Naive thymus-derived CD4-positive, alpha-beta T cell (primary cell): ENCODE measurements at places on chromosomes 16 and 17. TPM values are rescaled to one million over a fixed set of nuclear protein-coding genes. Genes with fewer than 3 reads are reported as not detected.
A peak's percentile ranks its signal among the peaks of the same experiment; 100 is the strongest.

GRCh38 chr16:17945080-17945601 is 391.4 kb downstream of the NPIPA8 start:
- no peak for DNase-seq

The SLC16A11 gene
- total RNA-seq = 1.4 TPM

DNA sequence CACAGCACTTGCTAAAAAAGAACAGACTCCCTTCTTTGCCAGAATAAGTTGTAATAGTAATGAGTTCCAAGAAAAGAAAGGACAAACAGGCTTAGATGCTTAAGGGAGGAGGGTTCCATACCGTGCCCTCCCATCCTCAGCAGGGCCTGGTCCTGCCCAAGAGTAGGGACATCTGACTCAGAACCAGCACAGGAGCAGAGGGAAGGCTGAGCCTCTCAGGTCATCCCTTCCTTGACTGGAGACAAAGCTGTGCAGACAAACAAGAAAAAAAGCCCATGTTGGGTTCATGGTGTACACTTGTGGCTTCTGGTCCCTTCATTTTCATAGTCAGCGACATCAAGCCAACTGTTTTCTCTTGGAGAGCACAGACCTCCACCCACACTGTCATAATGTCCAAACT is 44.2 kb upstream of the NDRG4 start:
- DNase-seq = no peak

The ASPA gene
- total RNA-seq = not detected in 2 replicates

- no peak for DNase-seq
These were observed 109.9 kb upstream of the CORO6 start for GRCh38 chr17:29732613-29733012.

GRCh38 chr16:72125635-72126428 is 32.2 kb downstream of the DHX38 start:
- no peak for DNase-seq

GRCh38 chr16:51845586-51846305 is 694.7 kb upstream of the SALL1 start:
- no peak for DNase-seq

The SMIM36 gene
- total RNA-seq = not detected

DNA sequence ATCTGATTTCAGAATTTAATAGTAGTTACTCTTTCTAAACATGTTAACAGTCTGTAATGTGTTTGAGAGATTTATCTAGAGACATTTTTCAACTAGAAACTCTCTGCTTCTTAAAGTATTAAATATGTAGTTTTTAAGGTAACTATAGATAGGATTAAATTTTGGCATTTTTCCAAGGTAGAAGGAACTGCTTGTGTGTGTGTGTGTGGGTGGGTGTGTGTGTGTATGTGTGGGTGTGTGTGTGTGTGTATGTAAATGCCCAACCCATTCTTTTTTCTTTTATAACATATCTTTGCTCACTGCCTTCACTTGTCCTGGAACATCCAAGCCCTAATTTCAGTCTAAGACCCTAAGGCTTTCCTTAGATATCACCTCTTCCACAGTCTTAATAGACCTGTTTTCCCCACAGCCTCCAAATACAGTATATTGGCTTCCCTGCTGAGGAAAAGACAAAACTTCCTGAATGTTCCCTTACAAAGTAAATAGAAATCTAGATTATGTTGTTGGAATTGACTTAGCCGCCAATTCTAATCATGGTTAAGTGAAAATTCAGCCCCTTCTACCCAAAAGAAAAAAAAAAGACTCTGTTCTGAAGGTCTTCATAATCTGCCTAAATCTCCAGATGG is 33.5 kb downstream of the NUP93 start:
- no peak for DNase-seq

The PRR15L gene
- total RNA-seq = not detected

GRCh38 chr17:82356845-82357355 is 2.1 kb upstream of the TEX19 start:
- no peak for DNase-seq

DNA sequence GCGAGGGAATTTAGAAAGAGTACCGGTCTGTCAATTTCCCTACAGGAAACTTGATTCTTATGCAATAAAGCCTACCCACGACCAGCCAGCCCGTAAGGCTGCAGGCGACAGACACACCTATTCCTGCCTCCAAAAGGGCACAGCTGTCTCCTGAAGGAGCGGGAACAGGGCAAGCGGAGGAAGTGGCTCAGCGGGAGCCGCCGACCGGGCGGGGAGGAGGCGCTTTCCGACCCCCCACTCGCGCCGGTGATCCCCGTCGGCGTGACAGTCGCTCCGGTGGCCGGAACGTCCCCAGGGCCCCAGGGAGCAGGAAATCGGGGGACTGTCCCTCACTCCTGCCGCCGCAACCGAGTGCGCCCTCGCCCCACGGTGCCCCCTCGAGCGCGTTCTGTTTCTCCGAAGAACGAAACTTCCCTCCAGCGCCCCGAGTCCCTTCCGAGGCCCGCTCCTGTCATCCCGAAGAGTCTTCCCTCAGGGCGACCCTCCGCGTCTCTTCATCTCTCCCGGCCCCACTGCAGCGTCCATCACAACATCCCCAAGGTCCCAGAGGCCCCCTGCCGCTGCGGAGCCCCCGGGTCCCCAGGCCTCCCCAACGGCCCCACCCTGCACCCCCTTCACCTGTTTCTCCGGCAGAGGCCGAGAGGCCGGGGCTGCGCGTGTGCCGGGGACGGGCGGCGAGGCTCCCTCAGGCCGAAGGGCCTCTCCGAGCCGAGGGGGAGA is 421 bp downstream of the STAT3 start:
- DNase-seq = peak; percentile 63

DNA sequence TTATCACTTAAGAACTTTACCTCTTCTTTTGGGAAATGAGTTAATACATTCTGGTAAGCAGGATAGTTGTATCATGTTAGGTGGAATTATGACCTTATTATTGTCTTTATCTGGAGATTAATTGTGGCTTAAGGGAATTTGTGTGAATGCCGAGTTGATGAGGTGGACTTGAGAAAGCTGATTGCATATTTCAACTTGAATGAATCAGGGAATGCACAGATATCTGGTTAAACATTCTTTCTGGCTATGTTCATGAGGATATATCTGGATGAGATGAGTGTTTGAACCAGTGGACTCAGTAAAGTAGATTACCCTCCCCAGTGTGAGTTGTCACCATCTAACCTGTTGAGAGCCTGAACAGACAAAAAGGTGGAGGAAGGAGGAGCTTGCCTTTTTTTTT is 326.1 kb upstream of the GOT2 start:
- no peak for DNase-seq

DNA sequence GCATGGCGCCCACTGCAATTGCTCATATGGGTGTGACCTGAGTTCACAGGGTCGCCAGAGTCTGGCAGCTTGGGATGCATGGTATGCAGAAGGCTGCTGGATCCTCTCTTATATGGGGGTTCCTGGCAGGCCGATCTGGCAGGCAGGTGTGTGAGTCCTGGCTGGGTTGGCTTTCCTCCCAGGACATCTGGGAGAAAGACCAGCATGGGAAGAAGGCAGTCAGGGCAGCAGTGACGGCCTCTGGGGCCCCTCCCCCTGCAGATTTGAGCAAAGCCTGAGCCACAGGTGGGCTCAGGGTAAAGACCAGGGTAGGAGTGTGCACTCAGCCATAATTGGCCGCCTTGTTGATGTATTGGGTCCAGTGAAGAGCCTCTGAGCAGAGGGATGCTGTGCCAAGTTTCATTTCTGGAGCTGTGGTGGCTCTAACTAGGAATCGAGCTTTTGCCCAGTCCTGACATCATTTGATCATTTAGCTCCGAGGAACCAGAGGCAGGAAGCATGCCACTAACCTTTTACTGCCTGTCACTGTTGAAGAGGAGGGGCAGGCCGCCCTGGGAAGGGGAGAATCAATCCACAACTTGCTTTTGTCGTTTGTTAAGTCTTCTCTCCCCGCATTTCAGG is 174.3 kb downstream of the CCDC182 start:
- no peak for DNase-seq

The RASL10B gene
- total RNA-seq = 0.34 and 0.61 TPM in 2 replicates

- no peak for DNase-seq
These were observed 11.1 kb downstream of the STXBP4 start for GRCh38 chr17:54979657-54980056.

GRCh38 chr17:33389504-33390135 is 96.5 kb upstream of the ASIC2 start:
- DNase-seq = no peak

- DNase-seq = no peak
These were observed 78.1 kb upstream of the ZFHX3 start for GRCh38 chr16:73125850-73126524.

The KRT36 gene
- not detected for total RNA-seq

The BTBD17 gene
- not detected in 2 replicates for total RNA-seq

The CDC42EP4 gene
- total RNA-seq = 15.8 TPM

The PLA2G10 gene
- total RNA-seq = not detected in 2 replicates

DNA sequence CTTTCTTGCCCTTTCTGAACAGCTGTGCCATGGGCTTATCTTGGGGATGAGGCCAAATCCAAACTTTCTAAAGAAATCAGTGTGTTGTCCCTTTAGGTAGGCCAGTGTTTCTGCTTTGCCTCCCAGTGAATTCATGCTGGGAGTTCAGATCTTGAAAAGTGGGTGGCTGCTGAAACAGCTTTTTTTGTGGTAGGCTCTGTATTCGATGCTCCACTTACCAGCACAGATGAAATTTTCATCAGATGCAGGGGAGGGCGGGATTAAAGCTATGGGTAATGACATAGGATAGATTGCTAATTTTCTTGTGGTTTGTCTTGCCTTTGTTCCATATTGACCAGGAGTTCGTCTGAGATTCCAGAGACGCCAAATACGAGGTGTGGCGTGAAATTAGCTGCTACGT is 2.8 kb downstream of the SOCS7 start:
- DNase-seq = no peak

DNA sequence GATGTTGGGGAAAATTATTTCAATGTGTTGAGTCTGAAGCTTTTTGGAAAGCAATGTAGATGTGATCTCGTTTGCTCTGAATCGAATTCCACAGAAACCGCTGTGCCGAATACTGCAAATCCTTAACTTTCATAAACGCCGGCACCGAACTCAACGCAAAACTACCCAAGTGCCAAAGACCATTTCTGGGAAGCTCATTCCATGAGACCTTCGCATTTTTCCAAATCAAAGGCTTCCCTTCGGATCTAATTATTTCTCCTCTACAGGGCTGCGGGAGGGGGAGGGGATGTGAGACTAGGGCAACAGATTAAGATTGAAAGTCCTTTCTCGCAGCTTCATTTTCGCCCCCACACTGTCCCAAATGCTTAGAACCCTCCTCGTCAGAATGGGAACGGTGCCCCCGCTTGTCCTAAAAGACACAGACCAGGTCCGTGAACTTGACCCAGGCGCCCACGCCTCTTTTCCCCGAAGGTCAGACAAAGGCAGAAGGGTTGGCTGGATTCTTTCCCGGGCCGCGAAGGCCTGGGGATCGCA is 4.0 kb downstream of the PRAC1 start:
- DNase-seq = no peak

The ITGB4 gene
- 0.77 and 1.1 TPM in 2 replicates for total RNA-seq

The CD79B gene
- 43.7 and 44.9 TPM in 2 replicates for total RNA-seq

- no peak for DNase-seq
These were observed 1.3 kb upstream of the HSD17B2 start for GRCh38 chr16:82033683-82034300.

The CNGB1 gene
- total RNA-seq = not detected

DNA sequence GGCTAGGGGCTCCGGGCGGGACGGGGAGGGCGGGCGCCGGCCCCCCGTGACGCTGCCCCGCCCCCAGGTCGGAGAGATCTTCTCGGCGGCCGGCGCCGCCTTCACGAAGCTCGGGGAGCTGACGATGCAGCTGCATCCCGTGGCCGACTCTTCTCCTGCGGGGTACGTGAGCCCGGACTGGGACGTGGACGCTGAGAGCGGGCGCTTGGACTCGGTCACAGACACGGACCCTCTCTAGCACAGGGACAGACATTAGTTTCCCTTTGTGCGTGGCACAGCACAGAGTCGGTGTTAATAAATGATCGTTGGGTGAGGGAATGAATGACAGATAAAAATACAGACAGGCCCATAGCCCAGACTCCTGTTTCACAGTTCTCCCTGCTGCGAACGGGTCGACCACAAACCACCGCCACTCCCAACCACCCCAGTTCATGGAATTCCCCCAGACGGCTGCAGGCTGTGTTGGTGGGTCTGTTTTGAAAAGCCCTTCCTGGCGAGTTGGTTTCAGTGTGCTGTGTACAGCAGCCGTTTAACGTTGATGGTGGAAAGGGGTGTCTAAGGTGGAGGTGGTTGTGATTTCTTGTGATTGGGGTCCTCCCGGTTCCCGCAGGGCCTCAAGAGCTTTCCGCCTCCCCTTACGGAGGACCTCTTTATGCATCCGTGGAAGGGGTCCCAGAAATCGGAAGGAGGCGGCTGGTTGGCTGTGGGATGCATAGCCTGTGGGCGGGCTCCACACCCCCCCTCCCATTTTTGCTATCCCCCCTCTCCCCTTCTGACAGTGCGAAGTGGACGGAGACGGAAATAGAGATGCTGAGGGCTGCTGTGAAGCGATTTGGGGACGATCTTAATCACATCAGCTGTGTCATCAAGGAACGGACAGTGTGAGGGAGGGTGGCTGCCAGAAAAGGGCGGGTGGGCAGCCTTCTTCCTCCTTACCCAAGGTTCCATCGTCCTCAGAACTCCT is 2.9 kb downstream of the RNASEK start:
- peak; percentile 70 for DNase-seq

DNA sequence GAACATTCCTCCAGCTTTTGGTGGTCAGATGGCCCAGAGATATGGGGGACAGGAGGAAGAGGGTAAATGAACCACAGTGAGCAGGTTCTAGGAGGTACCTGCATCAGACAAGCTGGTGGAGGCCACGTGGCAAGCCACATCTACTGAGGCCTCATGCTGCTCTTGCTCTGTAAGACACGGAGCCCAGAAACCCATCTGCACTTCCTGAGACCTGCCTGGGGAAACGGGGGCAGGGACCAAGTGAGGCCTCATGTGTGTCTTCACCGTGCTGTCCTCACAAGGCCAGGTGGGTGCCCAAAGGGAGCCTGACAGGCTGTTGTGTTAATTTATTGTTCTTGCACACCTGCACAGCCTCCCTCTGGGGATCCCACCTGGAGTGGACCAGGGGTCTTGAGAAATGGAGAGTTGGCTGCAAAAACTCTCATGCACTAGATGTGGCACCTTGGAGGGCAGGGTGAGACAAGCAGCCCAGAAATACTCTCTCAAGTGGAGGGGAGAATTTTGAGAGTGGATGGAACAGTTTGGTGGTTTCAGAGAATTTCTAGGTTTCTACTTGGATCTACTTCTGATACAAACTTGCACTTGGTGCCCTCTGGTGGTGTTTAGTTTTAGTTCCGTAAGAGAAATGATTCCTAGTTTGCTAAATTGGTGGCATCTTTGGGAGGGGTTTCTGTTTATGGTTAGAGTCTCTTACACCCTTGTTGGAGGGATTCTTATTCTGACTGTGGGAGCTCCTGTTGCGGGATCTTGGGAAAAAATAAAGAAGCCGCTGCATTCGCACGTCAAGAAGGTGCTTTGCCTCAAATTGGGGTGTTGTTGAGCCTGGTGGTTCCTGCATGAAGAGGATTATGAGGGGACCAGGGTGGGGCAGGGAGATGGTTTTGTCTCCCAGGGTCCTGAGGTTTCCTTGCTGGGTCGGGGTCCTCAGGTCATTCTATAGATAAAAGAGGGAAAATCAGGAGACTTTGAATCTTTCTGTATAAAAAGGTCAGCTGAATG is 47.5 kb downstream of the SLC6A2 start:
- peak; percentile 6 for DNase-seq
